Islet precursor cell (in vitro differentiated cells): ENCODE measurements at places on chromosomes 16 and 17.

GRCh38 chr17:29709866-29710519 is 87.3 kb upstream of the CORO6 start:
- DNase-seq, result no peak

DNA sequence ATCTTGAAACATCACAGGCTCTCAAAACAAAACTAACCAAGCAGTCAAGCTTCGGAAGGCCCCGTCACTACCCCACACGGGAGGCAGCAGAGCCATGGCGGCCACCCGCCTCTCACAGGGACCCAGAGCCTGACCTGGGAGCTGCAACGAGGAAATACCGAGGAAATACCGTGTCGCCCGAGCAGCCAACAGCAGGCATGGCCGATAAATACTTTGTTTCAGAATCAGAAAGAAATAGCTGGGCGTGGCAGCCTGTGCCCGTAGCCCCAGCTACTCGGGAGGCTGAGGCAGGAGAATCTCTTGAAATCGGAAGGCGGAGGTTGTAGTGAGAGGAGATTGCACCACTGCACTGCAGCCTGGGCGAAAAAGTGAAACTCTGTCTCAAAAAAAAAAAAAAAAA is 6.9 kb downstream of the LMF1 start:
- DNase-seq, result no peak

GRCh38 chr17:48625495-48626244 is 488 bp downstream of the HOXB9 start:
- DNase-seq, result peak; percentile 90

GRCh38 chr16:27745348-27745747 is 195.4 kb downstream of the KATNIP start:
- DNase-seq, result peak; percentile 66

DNA sequence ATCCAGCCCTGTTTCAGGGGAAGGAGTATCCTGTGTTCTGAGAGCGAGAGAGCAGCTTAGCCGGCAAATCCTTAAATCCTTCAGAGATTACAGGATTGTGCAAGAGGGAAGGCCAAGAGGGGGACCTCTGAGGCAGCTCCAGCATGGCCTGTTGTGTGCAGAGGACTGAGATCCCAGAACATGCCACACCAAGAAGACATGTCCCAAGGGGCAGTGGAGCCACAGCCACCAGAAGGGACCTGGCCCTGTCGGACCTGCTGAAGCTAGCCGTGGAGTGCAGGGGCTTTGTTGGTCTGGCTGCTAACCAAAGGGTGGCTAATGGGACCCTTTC is 1.6 kb upstream of the MRC2 start:
- peak; percentile 66 for DNase-seq

DNA sequence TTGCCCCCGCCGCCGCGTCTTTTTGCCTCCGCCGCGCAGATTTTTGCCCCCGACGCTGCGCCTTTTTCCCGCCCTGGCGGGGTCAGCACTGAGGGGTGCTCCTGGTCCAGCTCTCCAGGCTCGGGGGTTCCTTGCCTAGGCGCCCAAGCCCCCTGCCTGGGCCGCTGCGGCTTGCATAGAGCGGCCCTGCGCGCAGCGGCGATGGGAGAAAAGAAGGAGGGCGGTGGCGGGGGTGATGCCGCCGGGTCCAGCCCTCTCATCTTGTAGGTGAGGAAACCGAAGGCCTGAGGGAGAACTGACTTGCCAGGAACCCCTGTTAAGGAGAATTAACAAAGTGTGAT is 330.8 kb upstream of the WSB1 start:
- DNase-seq, result peak; percentile 52

DNA sequence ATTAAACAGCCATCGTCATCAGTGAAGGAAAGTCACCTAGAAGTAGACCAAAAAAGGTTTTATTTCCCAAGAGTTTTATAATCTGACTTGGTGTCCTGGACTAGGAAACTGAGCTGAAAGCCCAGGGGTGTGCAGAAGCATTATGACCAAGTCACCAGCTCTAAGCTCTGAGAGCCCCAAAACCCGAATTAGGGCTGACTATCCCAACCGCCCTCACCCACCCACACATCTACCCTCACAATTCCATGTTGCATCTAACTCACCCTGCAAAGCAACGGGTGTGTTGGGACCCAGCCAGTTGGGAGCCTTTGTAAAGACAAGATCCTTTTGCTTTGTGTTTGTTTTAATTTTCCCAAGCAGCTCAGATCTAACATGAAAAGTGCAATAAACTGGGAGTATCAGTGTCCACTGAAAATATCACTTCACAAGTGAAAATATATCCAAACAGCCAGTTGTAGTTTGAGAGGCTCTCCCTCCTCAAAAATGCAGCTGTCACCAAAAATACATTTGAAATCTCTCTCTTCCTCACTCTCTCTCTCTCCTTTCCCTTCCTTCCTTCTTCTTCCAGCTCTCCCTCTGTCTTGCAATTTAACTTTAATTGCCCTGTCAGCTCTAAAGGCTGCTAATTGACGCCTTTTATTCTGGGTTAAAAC is 16.2 kb upstream of the NOG start:
- DNase-seq, result no peak

DNA sequence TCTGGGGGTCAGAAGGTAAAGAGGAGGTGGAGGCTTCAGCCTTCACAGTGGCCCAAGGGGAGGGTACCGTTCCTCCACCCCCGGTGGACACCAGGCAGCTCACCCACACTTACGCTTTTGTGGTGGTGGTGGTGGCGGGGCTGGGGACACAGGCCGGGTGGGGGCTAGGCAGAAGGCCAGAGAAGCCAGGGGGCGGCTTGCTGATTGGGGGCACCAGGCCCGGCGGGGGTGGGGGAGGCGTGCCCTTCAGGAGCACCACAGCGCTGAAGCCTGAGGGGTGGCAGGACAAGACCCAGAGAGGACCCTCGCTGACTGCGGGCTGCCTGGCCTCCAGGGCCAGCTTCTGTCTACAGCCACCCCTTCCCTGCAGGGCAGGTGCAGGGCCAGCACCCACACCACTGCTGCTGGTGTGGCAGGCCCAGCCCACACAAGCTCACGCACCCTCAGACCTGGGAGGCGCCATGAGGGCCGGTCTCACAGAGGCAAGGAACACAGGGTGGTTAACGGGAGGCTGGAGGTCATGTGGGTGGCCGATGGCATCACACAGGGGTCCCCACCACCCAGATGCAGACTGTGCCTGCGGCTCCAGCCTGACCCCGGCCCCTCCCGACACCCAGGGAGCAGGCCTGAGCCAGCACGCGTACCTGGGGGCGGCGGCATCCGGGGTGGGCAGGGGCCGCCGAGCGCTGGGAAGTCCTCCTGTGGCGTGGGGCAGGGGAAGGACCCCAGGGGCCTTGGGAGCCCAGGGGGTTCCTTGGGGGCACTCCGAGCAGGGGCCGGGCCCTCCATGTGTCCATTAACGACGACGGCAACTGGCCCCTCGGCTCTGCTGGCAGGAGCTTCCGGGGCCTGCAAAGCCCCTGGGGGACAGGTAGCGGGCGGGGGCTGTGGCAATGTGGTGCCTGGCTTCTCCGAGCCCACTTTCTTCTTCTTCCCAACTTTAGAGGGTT is 9.4 kb downstream of the SYNGR3 start:
- DNase-seq, result no peak

GRCh38 chr17:36825521-36825920 is 111.8 kb upstream of the LHX1 start:
- DNase-seq, result no peak

DNA sequence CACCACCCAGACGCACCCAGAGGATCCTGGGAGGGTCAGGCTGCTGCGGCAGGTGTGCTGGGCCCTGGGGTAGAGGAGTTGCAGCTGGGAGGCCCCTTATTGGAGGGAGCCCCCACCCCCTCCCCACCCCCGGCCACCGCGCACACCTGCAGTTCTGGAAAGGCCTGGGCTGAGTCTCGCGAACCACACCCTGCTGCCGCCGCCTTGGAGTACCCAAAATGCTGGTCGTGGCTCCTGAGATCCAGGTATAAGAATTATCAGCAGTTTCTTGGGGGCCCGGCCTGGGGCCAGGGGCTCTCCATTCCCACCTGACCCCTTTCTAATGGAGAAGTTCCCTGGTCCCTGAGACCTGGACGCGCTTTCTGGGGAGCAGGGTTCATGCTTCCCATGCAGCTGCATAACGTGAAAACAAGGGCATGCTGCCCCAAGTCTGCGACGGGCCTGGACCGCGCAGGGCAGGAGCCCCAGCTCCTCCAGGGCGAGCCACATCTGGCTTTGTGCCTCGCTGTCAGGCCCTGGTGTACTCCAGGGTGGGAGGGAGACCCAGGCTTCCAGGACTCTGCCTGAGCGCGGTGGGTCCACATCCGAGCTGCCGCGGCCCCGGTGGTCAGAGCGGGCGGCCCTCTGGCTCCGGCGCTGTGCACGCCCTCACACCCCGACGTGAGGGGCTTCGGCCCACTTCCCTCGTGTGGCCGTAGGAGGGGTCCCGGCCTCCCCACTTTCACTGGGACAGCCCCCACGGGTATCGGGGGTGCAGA is 7.3 kb upstream of the SNAI3 start:
- DNase-seq, result no peak

GRCh38 chr17:80363518-80364090 is 51.4 kb upstream of the ENDOV start:
- no peak for DNase-seq

DNA sequence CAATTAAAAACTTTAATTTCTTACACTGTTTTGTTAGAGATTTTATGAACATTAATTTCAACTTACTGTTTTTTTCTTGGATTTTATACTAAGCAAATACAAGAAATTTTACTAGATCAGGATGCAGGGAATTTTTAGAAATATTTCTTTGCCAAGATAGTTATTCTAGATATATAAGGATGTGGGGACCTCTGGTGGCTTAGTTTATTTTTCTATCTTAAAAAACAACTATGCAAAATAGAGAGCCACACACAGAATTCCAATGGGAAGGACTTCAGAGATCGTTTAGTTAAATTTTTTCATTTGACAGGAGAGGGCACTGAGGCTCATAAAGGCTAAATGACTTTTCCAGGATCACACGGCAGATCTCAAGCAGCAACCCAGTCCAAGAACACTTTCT is 23.0 kb upstream of the CAPNS2 start:
- DNase-seq, result no peak

- DNase-seq, result no peak
These were observed 30.8 kb downstream of the FANCA start for GRCh38 chr16:89785523-89786155.

DNA sequence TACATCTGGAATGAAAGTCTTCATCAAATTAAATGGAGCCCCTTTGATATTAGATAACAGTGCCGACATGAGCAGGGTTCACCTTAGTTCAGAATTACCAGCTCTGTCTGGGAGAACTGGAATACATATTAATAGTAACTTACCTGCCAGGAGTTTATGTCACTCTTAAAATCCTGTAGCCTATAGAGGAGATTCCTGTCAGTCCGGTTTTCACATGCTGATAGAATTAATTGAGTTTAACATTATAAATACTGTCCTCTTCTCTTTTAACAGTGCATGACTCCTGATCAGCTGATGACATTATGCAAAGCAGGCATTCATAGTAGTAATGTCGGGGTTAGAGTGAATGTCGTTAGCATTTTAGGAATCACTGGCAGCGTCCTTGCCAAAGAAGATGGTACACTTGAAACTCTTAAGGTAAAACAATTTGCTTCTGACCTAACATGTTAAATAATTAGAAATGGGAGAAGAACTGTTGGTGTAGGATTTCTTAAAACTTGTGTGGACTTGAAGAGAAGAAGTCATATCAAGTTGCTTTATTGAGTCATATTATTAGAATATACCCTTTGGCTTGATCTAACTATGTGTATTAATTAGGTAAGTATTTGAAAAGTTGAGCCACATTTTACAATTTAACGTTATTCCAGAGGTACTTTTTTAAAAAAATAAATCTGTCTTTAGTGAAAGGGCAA is 34.3 kb downstream of the HEATR3 start:
- no peak for DNase-seq

DNA sequence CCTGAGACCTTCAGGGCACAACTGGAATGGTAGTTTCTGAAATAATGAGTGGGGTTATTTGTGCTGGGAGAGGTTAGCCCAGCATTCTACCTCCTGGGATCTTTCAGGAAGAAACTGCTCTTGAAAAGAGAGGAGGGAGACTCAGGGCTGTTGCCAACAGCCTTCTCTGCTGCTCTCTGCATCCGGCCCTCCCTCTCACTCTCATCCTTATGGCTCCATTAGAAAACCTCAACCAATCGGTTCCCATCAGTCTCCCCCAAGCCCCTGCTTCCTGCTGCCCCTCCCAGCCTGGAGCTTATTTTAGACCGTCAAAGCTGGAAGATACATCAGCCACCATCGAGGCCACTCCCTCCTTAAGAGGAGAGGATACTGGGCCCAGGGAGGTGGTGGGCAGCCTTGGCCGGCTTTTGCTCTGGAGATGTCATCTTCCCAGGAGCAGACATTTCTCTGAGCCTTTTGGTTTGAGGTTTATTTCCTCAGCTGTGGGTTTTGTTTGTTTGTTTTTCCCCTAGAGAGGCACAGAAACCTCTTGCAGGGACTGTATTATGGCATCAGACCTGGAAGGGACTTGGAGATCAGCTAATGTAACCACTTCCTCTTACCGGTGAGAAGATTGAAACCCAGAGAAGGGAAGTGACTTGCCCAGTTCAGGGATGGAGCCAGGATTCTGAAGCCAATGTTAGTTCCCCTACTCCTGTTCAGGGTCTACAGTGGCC is 2.7 kb downstream of the MPRIP start:
- DNase-seq, result peak; percentile 86

GRCh38 chr17:42814633-42815399 is 9.3 kb downstream of the BECN1 start:
- no peak for DNase-seq

GRCh38 chr17:72560303-72561247 is 439.8 kb downstream of the SOX9 start:
- peak; percentile 89 for DNase-seq

DNA sequence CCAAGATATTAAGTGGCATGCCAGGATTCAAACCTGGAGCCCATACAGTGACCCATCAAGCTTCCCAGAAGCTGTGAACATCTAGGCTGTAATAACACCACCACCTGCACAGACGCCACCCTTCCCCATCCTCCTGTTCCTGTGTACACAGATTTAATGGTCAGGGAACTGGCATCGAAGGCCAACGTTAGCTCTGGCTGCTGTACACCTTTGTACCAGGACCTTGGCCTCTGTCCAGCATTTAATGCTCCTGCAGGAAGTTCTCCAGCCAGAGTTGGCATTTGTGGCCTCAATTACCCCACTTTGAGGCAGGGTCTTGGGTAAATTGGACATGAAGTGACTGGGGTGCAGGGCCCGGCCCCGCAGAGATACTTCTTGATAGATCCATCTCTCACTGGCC is 49.3 kb downstream of the SCNN1B start:
- DNase-seq, result no peak

- DNase-seq, result no peak
These were observed 8.3 kb upstream of the PSMD3 start for GRCh38 chr17:39972271-39972670.

- DNase-seq, result no peak
These were observed 16.7 kb downstream of the CCDC40 start for GRCh38 chr17:80053102-80053501.

GRCh38 chr17:21042458-21043295 is at the start of gene USP22:
TSS of gene USP22 (minus strand) at chr17:21043011. CDS start at chr17:21042835, 176 bp downstream.
- DNase-seq, result peak; percentile 100
